Astrocyte of the spinal cord (primary cell): ENCODE measurements at places on chromosomes 3 and 15.

- DNase-seq, result no peak
These were observed 16.7 kb upstream of the PPP1R2 start for GRCh38 chr3:195559723-195560409.

GRCh38 chr3:64344721-64345207, 119.5 kb upstream of the PRICKLE2 start:
- DNase-seq, result peak; percentile 84

GRCh38 chr3:149459491-149460059, 14.9 kb upstream of the TM4SF4 start:
- no peak for DNase-seq

DNA sequence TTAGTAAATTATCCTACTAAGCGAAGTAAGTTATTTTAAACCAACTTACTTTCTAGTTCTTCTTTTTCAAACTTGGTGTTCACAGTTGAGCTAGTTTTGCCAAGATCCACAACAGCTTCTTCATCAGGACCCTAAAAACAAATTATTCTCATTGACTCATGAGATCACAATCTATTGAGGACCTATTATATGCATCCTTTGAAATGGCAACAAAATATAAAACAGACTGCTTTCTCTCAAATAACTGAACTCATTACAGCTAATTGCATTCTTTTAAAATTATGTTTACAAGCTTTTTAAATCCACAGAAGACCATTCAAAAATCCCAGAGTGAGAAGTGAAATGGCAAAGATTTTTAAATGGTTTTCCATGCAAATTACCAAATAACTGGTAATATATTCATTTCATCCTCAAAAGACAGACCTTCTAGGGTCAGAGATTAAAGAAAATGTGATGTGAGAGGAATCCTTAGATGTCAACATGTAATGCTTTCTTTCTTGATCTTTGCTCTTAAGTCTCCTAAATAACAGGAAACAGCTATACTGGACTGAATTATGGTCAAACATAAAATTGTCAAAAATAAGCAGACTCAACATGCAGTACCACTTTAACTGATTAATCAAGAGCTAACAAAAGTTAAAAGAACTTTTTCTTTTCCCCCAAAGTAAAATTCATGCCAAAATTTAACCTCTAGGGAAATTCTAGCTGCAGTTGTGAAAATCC, 31.7 kb downstream of the SLC4A7 start:
- DNase-seq, result peak; percentile 25

DNA sequence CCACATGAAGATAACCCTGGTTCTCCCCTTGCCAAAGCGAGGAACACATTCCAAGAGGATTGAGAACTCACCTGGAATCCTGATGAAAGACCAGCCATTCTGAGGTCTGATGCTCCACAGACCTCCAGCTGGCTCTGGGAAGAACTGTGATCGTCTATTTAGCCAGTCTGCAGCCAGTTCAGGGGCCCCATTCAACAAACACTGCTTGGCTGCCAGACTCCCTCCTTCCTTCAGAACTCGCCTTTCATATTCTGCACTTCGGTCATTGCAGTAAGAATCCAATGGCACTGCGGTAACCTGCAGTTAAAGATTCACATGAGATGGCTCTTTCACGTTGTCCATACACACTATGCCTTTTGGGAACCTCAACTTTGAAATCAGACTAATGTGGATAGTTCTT, 67.6 kb downstream of the CHAC1 start:
- no peak for DNase-seq

- DNase-seq, result no peak
These were observed 211.8 kb upstream of the RGMA start for GRCh38 chr15:93300796-93301195.

DNA sequence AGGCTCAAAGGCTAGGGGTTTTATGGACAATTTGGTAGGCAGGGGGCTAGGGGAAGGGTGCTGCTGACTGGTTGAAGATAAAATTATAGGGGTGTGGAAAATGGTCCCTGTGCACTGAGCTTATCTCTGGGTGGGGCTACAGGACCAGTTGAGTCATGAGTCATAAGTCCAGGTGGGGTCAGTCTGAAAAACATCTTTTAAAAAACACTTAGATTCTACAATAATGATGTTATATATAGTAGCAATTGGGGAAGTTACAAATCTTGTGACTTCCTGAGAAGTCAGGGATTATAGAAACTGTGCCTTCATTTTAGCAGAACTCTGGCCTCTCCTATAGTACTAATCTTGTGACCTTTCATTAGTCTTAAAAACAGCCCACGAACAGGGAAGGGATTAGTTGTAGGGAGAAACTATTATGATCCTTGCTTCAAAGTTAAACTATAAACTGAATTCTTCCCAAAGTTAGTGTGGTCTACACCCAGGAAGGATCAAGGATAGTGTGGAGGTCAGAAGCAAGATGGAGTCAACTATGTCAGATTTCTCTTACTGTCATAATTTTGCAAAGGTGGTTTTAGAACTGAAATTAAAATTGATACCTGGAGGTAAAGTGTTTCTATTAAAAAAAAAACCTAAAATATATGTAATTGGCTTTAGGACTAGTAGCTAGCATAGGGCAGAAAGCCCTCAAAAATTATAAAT, 130.1 kb downstream of the P2RY1 start:
- no peak for DNase-seq

GRCh38 chr3:71584394-71585011, 975 bp upstream of the FOXP1 start:
- DNase-seq, result peak; percentile 69

- DNase-seq, result no peak
These were observed 761.7 kb upstream of the SEMA6D start for GRCh38 chr15:46955576-46955975.

DNA sequence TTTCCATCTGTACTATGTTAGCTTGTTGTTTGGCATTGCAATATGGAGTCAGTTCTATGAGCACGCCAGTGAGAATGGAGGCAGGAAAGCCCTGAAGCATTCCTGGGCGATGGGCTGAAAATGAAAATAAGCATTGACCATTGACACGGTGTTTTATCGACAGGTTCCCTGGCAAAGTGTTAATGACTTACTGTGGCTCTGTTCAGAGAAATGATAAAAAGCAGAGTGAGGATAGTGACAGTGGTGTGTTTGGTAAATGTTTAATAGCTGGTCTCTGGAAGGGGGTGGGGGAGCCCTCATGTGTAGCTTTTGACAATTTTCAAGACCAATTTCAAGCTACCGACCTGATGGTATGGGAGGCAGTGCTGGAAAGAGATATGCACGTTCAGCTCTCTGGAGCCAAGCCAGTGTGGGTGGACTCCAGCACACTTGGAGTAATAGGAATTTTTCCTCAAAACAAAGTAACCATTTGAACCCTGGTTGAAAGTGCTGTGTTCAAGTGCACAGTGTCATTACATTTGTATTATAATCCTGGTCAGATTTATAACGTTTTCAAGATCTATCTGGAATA, 341.7 kb upstream of the ROBO2 start:
- DNase-seq, result no peak

GRCh38 chr3:86257955-86258641, 732.9 kb downstream of the VGLL3 start:
- DNase-seq, result no peak

GRCh38 chr3:190424478-190425439, 24.9 kb downstream of the TMEM207 start:
- DNase-seq, result peak; percentile 70

- no peak for DNase-seq
These were observed 519.7 kb downstream of the FOXP1 start for GRCh38 chr3:71063773-71064290.

DNA sequence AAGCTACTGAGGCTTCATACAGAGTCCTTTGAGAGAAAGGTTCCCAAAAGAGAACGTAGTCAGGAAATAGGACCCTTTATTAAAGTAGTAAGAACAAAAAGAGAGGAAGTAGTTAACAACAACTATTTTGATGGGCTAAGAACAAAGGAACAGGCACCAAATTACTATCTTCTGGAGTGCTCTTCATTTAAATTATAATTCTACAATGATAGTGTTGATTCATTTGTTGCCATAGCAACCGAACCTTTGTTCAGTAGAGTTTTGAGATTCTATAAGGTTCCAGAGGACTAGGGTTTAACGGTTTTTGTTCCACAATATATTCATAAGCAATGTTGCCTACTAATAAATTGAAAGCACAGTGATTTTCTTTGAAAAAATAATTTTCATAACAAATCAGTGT, 78.8 kb downstream of the CMSS1 start:
- DNase-seq, result no peak

- peak; percentile 79 for DNase-seq
These were observed at the start of gene NMB for GRCh38 chr15:84658080-84658787. Gene NMB, minus strand, starts transcription at chr15:84658199. Its CDS starts 47 bp downstream, at chr15:84658152.

GRCh38 chr3:62361824-62362223, 11.5 kb downstream of the FEZF2 start:
- DNase-seq, result no peak

DNA sequence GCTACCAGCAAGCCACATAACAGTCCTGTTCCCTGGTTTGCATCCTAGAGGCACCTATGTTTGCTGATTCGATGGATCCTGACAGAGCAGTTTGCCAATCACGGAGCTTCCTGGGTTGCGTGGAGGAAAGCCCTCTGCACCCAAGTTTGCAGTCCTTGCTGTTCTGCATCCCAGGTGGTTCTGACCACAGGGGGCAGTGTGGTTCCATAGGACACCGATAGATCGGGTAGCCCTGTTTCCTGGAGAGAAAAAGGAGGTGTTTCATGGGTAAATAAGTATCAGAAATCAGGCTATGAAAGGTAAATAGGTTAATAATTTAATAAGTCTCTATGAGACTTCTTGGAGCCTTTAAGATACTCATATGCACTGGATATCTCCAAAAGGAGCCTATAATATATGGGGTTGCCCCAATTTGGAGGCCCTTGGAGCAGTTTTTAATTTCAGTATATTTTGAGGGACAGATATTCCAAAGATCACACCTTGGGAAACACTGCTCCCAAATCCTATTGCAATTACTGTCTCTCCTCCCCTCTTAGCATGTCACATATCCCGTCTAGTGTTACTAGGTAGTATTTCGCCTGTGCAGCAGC, 194.6 kb upstream of the TPM1 start:
- DNase-seq, result peak; percentile 50

- no peak for DNase-seq
These were observed 215.3 kb downstream of the CPNE4 start for GRCh38 chr3:131819381-131820055.

DNA sequence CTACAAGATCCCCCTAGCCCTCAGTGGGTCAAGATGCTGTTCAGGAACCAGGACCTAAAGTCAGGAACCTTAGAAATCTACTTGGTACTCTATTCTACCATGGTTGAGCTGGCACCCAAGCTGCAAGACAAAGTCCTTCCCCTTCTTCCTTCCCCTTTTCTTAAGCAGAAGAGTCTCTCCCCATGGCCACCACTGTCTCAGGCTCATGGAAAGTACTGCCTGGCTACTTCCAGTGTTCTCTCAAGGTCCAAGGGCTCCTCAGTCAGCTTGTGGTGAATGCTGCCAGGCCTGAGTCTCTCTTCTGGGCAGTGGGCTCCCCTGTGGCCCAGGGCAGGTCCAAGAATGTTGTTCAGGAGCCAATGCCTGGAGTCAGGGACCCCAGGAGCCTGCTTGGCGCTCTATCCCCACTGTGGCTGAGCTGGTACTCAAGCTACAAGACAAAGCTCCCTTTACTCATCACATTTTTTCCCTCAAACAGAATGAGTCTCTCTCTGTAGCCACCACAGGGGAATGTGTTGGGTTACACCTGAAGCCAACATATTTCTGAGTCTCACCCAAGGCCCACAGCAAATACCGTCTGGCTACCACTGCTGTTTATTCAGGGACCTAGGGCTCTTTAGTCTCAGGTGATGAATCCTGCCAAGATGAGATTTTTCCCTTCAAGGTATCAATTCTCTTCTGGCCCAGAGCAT, 18.1 kb upstream of the SLC27A2 start:
- DNase-seq, result no peak

GRCh38 chr3:38988955-38989354, 62.8 kb downstream of the SCN11A start:
- DNase-seq, result no peak

- no peak for DNase-seq
These were observed 373.4 kb downstream of the DIPK2A start for GRCh38 chr3:144344925-144345548.

- peak; percentile 98 for DNase-seq
These were observed 53.1 kb downstream of the SLC4A7 start for GRCh38 chr3:27431116-27431515.

GRCh38 chr3:65785065-65785645, 253.6 kb downstream of the MAGI1 start:
- DNase-seq, result peak; percentile 80
